ENCODE measurements at places on chromosomes 4 and X. TPM values are rescaled to one million over a fixed set of nuclear protein-coding genes. Genes with fewer than 3 reads are reported as not detected.

Gene BTK
- 0.81 TPM for total RNA-seq

Gene SLC38A5
- total RNA-seq, result 0.83 TPM

Gene VCX3B
- total RNA-seq, result not detected

Gene GPR143
- not detected for total RNA-seq

Gene BEND2
- total RNA-seq, result not detected

Gene MPP1
- total RNA-seq, result 21.3 TPM

Gene NDST4
- total RNA-seq, result not detected

Gene SLC25A43
- 2.5 TPM for total RNA-seq

Gene SLC7A11
- 0.26 TPM for total RNA-seq

Gene CTAG1B
- not detected for total RNA-seq

Gene CXCL11
- total RNA-seq, result 0.37 TPM

Gene CPZ
- total RNA-seq, result not detected

Gene MPC1L
- total RNA-seq, result not detected

Gene TSPAN5
- 5.0 TPM for total RNA-seq

Gene MAGEA3
- total RNA-seq, result not detected

Gene RUFY3
- total RNA-seq, result 36.7 TPM

Gene PRKX
- total RNA-seq, result 2.7 TPM

Data from psoas muscle (tissue), 8 donors.